SJSA1 (cell line): ENCODE measurements at places on chromosomes 12 and 14. TPM values are rescaled to one million over a fixed set of nuclear protein-coding genes. Genes with fewer than 3 reads are reported as not detected.

- DNase-seq = no peak
Observed at GRCh38 chr12:108653082-108653516, 19.4 kb upstream of the SELPLG start.

GRCh38 chr14:50717811-50718210, 49.7 kb upstream of the SAV1 start:
- no peak for DNase-seq

The POLE gene
- total RNA-seq = 17.4 and 32.8 TPM in 2 replicates

The EID3 gene
- 2.1 and 4.8 TPM in 2 replicates for total RNA-seq

DNA sequence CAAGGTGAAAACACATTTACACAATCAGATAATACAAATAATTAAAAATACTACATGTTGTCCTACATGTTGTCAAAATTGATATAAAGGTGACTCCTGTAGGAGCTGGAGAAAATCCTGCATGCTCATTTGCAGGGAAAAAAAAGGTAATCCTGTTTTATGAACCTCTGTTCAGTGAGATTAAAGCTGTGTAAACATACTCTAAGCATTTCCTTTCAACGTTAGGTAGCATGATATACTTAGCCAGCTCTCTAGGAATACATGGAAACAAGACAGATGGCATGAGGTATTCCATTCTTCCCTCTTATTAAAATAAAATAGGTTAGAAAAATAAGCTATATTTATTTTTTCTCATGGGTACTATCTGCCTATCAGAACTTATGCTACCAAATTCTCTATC, 635.7 kb upstream of the FLRT2 start:
- DNase-seq = no peak

DNA sequence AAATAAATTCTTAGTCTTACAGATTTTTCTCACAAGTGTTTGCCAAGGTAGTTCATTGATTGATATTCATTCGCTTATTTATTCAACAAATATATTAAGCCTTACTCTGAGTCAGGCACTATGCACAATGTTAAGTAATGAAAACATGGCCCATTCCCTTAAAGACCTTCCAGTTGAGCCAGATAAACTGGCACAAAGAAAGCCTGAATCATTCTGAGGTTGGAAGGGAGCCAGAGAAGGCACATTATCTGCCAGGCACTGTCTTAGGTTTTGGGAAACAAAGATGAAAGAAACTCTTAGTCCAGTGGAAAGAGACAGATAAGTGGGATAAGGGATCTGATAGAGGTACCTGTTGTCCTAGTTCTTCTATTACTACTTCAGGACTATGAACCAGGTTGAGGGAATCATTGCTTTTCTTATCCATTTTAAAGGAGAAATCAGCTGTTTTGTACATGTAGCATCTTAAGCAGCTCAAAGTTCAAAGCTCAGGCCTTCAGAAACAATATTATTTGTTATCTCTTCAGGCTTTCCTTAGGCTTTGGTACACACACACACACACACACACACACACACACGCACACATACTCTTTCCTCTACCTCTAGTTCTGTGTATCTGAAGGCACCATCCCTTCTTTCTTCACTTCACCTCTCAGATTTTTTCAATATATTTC, 27.0 kb downstream of the PDE6H start:
- no peak for DNase-seq

The ACSM4 gene
- total RNA-seq = not detected in 2 replicates

DNA sequence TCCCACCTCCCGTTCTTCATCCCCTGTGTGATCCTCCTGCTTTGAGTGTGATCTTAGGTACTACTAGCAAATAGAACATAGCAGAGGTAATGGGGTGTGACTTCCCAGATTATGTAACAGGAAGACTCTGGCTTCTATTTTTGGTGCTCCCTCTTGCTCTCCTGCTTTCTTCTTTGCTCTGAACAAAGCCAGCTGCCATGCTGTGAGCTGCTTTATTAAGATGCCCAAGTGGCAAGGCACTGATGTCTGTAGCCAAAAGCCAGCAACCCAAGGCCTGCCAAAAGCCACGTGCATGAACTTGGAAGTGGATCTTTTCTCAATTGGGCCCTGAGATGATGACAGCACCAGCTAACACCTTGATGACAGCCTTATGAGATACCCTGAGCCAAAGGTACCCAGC, 5.8 kb upstream of the MFAP5 start:
- DNase-seq = no peak

DNA sequence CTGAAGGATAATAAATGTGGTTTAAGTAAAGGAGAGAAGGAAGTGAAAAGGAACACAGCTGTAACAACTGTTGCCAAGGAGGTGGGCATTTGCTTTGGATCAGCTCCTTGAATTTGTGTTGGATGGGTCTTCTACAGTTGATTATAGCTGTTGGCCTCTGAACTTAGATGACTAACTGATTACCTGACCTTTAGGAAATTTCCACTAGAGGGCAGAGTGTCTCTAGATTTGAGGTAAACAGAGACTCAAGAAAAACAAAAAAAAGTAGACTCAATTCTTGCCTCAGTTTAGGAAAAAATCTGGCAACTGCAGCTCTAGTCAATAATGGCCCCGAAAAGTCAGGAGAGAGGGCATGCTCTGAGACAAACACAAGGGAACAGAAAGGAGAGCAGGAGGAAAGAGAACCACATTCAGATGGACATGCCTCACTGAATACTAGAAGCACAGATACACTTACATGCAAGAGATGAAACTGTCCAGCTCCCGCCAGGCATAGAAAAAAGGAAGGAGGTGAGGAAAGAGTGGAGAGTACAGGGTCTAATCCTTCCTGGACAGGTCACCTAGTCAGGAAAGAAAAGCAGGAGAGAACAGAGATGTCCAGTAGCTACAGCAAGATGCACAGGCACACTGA, 20.6 kb downstream of the COX14 start:
- no peak for DNase-seq

The ARMH4 gene
- total RNA-seq = 0.29 TPM in 1 of 2 replicates, not detected in the other

The ZC2HC1C gene
- 0.34 and 5.5 TPM in 2 replicates for total RNA-seq

The DNAH10 gene
- total RNA-seq = 0.19 and 1.00 TPM in 2 replicates

GRCh38 chr12:42444192-42444943, 118.4 kb downstream of the PPHLN1 start:
- DNase-seq = no peak

The NFE2 gene
- total RNA-seq = not detected in 2 replicates

- DNase-seq = no peak
Observed at GRCh38 chr12:2432856-2433255, 361.9 kb upstream of the FKBP4 start.

DNA sequence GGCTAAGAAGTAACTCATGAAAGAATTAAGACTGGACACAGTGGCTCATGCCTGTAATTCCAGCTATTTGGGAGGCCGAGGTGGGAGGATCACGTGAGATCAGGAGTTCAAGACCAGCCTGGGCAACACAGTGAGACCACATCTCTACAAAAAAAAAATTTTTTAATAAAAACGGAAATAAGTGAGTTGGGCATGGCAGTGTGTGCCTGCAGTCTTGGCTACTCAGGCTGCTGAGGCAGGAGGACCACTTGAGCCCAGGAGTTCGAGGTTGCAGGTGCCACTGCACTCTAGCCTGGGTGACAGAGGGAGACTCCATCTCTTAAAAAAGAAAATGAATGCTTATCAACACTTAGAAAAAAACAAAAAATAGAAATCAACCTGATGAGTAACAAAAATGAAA, 117.7 kb downstream of the CALM1 start:
- no peak for DNase-seq

The GUCY2C gene
- total RNA-seq = not detected in 2 replicates

- DNase-seq = no peak
Observed at GRCh38 chr14:44962334-44963043, 499 bp downstream of the TOGARAM1 start.

DNA sequence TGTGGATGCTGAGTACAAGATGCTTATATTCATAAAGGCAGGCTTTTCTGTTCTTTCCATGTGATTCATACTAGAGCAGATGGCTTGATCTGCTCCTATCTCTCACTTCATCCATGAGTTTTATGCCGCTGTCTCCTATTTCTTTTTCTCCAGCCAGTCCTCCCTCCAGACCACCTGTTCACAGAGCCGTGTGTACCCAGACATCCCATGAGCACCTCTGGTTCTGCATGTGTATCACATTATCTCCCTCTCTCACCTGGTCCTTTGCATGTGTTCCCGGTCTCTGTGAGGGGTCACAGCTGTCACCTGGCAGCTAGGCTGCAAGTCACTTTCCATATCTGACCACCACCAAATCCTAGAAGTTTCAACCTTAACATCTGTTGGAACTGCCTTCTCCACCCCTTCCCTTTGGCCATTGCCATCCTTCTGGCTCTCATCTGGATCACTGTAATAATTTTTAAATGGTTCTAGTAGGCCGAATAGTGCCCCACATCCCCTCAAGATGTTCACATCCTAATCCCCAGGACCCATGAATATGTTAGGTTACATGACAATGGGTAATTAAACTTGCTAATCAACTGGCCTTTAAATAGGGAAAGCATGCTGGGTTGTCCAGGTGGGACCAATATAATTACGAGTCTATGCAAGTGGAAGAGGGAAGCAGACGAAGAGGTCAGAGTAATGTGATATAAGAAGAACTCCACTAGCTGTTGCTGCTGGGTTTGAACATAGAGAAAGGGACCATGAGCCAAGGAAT, 168.1 kb downstream of the SNAPC1 start:
- no peak for DNase-seq

DNA sequence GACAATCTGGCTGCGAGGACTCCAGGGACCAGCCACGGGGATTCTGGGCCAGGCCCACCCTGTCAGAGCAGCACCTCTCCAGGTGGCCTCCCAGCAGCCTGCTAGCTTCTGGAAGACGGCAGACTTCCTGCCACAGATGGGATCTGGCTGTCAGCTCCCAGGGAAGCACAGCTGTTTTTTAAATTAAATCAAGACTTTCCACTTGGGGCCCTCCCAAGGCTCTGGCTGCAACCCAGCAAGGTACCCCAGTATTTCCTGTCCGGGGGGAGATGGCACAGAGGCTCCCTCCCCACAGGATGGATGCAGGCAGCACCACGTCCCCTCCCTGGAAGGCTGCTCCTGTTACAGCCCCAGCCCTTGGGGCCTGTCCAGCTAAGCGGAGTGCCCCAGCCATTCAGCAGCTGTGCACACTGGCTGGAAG, 56.9 kb downstream of the ACTN1 start:
- DNase-seq = no peak

GRCh38 chr14:36785511-36785910, 123.9 kb downstream of the PAX9 start:
- no peak for DNase-seq

GRCh38 chr14:68337279-68337678, 455.6 kb downstream of the ZFP36L1 start:
- DNase-seq = no peak

GRCh38 chr12:25052196-25052913, 103.5 kb upstream of the BCAT1 start:
- no peak for DNase-seq

The ANAPC7 gene
- 54.9 and 62.4 TPM in 2 replicates for total RNA-seq

The ADAMTS20 gene
- not detected in 2 replicates for total RNA-seq

GRCh38 chr14:104895207-104895785, 29.4 kb upstream of the PLD4 start:
- DNase-seq = no peak

The AKAP3 gene
- total RNA-seq = 2.4 and 2.5 TPM in 2 replicates

GRCh38 chr12:53063708-53064612, 14.1 kb downstream of the TNS2 start:
- DNase-seq = no peak

DNA sequence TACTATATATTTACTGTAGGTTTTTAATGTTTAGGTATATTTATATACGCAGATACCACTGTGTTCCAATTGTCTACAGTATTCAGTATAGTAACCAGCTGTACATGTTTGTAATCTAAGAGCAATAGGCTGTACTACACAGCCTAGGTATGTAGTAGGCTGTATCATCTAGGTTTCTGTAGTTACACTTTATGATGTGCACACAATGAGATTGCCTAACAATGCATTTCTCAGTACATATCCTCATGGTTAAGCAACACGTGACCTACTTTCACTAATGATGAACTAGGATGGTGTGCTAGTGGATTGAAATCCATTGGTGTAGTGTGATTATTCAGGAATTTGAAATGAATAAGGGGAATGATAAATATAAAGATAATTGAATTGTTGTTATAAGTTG, 77.7 kb downstream of the ETNK1 start:
- no peak for DNase-seq

The NYNRIN gene
- 0.87 and 1.2 TPM in 2 replicates for total RNA-seq

The CCDC91 gene
- 9.2 and 35.6 TPM in 2 replicates for total RNA-seq

The FGF6 gene
- not detected in 2 replicates for total RNA-seq

GRCh38 chr12:1702713-1703112, 11.8 kb downstream of the ADIPOR2 start:
- no peak for DNase-seq

- DNase-seq = no peak
Observed at GRCh38 chr12:130161261-130162243, 712 bp upstream of the FZD10 start.

DNA sequence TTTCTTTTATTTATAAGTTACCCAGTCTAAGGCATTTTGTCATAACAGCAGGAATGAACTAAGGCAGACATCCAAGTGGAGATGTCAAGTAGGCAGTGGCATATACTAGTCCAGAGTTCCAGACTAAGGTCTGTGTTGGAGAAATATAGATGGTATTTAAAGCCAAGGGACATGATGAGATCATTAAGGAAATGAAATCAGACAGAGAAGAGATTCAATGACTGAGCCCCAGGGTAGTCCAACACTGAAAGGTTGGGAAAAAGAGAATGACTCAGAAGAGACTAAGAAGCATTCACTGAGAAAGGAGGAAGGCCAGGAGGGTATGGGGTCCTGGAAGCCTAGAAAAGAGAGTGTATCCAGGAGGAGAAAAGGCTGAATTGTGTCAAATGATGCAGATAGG, 442.2 kb upstream of the CCDC196 start:
- no peak for DNase-seq

GRCh38 chr12:117522559-117522958, 161.1 kb upstream of the NOS1 start:
- no peak for DNase-seq

DNA sequence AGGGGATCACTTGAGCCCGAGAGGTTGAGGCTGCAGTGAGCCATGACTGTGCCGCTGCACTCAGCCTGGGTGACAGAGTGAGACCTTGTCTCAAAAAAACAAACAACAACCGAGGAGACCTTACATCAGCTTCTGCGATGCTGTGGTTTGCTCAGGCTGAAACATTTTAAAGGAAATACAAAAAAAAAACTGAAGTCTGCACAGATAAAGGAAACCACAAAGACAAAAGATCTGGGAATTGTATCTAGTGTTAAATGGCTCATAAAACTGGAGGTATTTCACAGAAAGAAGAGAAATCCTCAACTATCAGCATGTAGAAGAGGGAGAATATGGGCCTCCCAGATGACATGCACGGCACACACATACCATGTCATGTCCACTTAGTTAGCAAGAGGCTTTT, 60.3 kb upstream of the VPS33A start:
- no peak for DNase-seq

The PXN gene
- 26.4 and 44.2 TPM in 2 replicates for total RNA-seq

The SLC6A12 gene
- not detected in 2 replicates for total RNA-seq
